ENCODE measurements at places on chromosomes 3 and 15.

DNA sequence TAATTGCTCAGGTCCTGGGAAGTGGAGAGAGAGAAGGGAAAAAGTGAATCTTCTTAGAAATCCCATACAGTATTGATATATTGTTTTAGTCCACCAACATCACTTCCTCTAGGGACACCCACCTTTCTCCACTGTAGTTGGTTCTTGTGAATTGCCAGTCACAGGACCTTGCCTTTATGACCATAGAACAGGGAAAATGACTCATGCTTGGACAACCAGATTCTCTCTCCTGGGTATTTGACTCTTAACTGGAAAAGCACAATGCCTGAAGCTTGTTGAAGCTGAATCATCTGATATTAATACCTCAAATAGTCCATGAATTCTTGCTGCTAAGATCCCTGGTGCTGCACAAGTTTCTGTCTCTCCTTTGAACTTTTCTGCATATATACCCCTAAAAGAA is 32.5 kb upstream of the DCLK3 start:
- no peak for DNase-seq

- DNase-seq: no peak
Observed at GRCh38 chr3:173737167-173737808, 339.7 kb downstream of the NLGN1 start.

GRCh38 chr3:81955878-81956277 is 194.4 kb upstream of the GBE1 start:
- DNase-seq: no peak

- no peak for DNase-seq
Observed at GRCh38 chr3:169085827-169086226, 577.7 kb downstream of the MECOM start.

- no peak for DNase-seq
Observed at GRCh38 chr15:71136159-71136783, 21.0 kb downstream of the THSD4 start.

DNA sequence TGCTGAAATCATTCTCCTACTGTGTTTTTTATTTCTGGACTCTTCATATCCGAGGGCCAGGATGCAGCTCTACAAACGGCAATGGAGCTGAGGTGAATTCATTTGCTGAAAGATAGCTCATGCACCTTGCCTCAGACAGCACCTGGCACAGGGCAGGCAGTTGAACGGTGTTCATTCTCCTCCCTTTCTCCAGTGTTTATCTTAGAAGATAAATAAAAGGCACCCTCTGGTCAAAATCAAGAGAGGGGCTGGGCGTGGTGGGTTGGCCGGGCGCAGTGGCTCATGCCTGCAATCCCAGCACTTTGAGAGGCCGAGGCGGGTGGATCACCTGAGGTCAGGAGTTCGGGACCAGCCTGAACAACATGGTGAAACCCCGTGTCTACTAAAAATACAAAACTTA is 79.3 kb upstream of the LMOD3 start:
- no peak for DNase-seq

DNA sequence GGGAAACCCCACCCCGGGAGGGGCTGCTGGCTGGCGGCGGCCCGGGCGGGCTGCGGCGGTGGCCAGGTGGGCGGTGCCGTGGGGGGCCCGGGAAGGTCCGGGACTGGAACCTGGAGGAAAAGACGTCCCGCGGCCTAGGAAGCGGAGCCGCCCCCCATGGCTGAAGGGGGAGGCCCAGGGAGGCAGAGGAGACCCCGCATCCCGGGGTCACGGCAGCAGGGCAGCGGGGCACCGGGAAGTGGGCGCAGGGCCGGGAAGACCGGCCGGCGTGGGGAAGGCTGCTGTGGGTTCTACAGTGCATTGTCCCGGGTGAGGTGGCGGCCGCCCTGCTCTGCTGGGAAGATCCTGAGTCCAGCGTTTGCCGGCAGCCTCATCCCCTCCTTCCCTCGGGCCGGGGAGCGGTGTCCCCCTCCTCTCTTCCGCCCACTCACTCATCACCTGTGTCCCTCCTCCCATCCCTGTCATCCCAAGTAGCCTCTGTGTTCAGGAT is 525 bp upstream of the FSTL1 start:
- no peak for DNase-seq

DNA sequence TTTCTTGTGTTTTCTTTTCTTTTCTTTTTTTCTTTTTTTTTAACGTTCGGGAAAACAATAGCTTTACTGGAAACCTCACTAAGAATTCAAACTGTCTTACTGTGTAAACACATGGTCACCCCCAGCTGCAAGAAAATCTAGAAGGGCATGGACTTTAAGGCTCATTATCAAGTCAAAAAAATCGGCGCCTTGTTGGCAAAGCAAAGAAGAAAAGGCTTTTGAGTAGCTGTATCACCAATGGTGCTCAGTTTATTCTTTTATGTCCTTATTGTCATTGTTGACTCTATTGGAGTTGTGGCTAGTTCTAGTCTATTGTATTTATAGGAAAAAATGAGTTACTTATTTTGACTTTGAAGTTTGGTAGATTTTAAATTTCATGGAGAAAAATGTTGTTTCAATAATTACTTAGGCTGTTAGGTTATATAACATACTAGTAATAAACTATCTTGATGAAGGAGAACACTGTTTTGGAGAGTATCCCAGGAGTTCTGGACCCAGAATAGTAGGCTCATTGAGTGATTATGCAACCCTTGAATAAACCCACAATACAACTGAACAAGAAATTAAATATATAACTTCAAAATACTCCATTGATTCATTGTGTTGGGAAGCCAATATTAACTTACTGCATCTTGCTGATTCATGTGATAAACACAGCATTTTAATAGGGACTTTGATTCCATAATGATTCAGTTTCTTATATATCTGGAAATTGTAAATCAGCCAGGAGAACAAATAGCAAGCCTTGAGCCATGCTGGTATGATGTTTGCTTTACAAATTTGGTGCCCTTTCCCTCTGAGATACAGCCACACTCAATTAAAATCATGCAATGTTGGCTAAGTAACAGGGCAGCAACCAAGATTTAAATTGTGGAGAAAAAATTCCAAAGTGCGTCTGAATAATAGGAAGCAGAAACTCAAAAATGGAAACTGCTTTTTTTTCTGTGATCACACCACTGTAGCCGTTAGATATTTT is 27.8 kb upstream of the GOLIM4 start:
- DNase-seq: no peak

- DNase-seq: no peak
Observed at GRCh38 chr15:84151205-84151931, 84.2 kb upstream of the GOLGA6L4 start.

Measured in stimulated activated CD4-positive, alpha-beta T cell treated with anti-CD3 and anti-CD28 coated beads, Interleukin-15, amount 100 ng/mL, for 1 hour (primary cell).